IMR-90 (cell line): ENCODE measurements at places on chromosomes 5 and 9. TPM values are rescaled to one million over a fixed set of nuclear protein-coding genes. Genes with fewer than 3 reads are reported as not detected.

DNA sequence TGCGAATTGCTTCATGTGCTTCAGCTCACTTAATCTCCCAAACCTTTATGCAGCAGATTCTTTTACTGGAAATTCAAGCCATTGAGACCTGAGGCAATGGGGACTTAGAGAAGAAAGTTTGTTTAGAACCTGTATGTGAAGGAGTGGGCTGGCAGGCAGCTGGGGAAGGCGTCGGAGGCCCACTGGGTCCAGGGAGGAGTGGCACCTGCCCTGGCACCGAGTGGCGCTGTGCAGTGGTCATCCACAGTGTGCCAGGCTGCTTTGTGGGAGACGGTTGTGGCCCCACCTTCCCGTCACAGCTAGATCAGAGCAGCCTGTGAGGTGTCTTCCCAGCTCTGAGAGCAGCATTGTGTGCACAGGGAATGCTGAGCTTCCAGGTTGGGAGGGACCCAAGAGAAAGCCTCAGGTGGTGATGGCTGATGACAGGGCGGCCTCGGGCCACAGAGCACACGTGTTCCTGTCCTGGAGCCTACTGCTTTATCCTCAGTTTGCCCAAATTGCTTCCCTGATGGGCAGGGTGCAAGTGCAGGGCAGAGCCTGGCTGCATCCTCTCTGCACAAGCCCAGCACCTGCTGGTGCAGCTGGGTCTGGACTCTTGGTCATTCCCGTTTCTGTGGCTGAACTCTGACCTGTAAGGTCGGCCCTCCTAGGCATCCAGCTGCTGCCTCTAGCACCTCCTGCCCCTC lies 175.2 kb downstream of the CACNA1B start:
- no peaks in the 10 kb centered on the region for H3K36me3 ChIP-seq
- DNase-seq = no peak
- H3K27ac ChIP-seq = no peak overlapping the region
- no peak overlapping the region for H3K4me3 ChIP-seq
- no peaks in the 10 kb centered on the region for H3K27me3 ChIP-seq

DNA sequence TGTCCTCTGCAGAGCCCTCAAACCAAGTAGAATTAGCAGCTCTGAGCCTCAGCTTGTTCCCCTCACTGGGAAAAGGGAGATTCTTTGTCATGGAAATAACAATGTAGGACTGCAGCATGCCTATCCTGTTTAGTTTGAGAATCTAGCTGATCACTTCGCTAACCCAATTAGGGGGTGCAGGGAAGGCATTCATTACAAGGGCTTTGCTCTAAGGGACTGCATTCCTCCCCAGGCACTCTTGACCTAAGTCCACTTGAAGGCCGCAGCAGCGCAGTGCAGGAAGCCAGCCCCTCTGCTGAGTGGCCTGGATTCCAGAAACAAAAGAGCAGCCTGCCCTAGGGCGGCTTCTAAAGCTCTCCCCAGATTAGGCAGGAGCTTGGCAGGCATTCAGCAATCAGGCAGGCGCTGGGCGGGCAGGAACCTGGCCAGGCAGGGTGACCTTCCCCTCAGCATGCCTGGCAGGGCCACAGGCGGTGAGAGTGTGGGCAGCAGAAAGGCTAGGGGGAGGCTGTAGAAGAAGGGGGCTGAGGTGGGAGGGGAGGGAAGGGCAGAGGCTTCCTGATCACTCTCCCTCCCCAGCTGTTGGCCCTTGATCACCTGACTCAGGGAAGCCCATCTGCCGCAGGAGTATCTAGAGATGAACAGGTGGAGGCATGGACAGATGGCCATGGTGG lies 24.8 kb downstream of the CCNJL start:
- H3K36me3 ChIP-seq = no peaks in the 10 kb centered on the region
- peaks cover 9% of the 10 kb centered on the region; the same call in 1 of the 2 replicates for H3K4me1 ChIP-seq
- H3K27me3 ChIP-seq = no peaks in the 10 kb centered on the region
- no peak for DNase-seq
- no peak overlapping the region for H3K4me3 ChIP-seq
- no peak overlapping the region for H3K27ac ChIP-seq

GRCh38 chr9:113886466-113886865 lies 10.4 kb downstream of the ZNF618 start:
- DNase-seq = peak; percentile 23
- peaks cover 4% of the 10 kb centered on the region for H3K36me3 ChIP-seq

DNA sequence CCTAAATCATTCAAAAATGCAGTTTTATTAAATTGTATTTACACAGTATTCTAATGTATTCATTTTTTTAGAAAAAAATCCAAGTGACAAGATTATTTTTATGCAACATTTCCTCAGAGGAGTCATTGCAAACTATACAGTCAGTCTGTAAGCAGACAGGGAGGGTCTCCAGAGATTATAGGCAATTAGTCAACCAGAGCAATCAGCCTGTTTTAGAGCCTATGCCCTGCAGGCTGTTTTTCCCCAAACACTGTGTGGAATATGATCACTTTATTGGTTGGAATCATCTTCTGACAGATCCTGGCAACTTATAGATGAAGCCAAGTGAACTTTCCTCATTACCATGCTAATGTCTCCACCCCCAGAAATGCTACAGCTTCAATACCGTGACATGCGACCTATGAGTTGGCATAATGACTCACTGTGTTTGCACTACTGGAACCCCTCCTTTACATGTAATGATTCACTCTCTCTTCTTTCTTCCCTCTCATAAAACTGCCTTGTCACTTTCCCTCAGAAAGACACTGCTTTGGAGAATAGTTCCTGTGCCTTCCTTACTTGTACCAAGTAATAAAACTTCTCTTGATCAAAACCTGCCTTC lies 577.7 kb upstream of the FTMT start:
- no peak overlapping the region for H3K4me3 ChIP-seq
- H3K4me1 ChIP-seq = no peaks in the 10 kb centered on the region
- H3K36me3 ChIP-seq = no peaks in the 10 kb centered on the region

Gene IL9
- polyA plus RNA-seq = not detected in 2 replicates

GRCh38 chr5:16709691-16710433 lies 93.1 kb upstream of the RETREG1 start:
- no peaks in the 10 kb centered on the region for H3K27me3 ChIP-seq
- peaks cover 44% of the 10 kb centered on the region for H3K36me3 ChIP-seq
- H3K4me1 ChIP-seq = peaks cover 10% of the 10 kb centered on the region
- DNase-seq = peak; percentile 48
- no peak overlapping the region for H3K4me3 ChIP-seq
- H3K27ac ChIP-seq = no peak overlapping the region

DNA sequence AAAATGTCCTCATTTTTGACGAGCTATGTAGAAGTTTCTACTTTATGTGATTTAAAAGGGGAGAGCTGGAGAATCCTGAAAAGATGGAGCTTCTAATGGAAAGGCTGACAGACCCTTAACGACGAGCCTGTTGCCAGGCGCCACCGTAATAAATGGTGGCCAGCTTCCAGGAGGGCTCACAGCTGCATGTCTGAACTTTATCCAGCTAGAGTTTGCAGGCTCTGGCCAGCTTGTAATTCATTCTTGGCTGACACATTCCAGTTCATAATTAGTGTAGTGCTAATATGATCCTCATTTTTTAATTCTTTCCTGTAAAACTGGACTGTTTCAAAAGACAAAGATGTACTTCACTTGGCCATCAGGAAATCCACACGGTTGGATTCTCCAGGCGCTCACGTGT lies 246.7 kb downstream of the GAS1 start:
- no peak overlapping the region for H3K27ac ChIP-seq
- H3K4me1 ChIP-seq = peaks cover 7% of the 10 kb centered on the region
- peak; percentile 41 for DNase-seq
- no peak overlapping the region for H3K4me3 ChIP-seq

Gene REEP2
- 17.0 and 17.1 TPM in 2 replicates for polyA plus RNA-seq

DNA sequence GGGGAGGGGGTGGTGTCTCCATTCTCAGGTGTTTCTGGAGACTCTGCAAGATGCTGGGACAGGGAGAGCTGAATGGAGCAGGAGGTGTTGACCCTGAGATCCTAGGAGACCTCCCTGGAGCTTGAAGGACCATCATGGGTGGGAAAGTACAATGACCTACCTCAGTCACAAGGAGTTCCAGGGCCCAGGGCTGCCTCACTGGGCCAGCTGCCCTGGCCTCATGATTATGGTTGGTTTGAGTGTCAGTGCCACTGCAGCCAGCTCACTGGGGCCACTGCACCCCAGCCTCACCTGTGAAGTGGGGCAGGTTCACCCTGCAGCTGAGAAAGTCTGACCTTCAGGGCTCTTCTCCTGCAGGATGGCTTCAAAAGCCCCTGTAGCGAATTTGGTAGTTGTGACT lies 372.5 kb downstream of the IRX2 start:
- H3K4me1 ChIP-seq = no peaks in the 10 kb centered on the region
- H3K27ac ChIP-seq = no peak overlapping the region
- H3K27me3 ChIP-seq = no peaks in the 10 kb centered on the region
- no peaks in the 10 kb centered on the region for H3K36me3 ChIP-seq

Gene SLC36A3
- not detected in 2 replicates for polyA plus RNA-seq

DNA sequence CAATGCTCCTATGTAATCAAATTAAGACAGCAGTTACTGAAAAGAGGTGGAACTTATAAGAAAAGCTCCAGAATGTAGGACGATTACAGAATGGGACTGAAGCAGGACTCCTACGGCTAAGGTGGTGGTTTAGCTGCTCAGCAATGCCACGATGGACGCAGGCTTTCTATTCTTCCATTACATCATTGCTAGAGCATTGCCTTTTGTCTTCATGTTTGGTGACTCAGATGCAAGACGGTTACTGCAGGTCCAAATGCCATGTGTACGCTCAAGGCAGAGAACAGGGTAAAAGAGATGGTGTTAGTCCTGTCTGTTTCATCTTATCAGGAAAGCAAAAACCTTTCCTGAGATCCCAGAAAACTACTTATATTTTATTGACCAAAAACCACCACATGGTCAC lies 255.1 kb downstream of the ZSWIM6 start:
- H3K4me3 ChIP-seq = no peak overlapping the region
- no peaks in the 10 kb centered on the region for H3K4me1 ChIP-seq
- H3K27me3 ChIP-seq = peaks cover 21% of the 10 kb centered on the region
- H3K36me3 ChIP-seq = no peaks in the 10 kb centered on the region

Gene IFNA13
- not detected in 2 replicates for polyA plus RNA-seq

Gene FREM1
- polyA plus RNA-seq = not detected in 2 replicates

DNA sequence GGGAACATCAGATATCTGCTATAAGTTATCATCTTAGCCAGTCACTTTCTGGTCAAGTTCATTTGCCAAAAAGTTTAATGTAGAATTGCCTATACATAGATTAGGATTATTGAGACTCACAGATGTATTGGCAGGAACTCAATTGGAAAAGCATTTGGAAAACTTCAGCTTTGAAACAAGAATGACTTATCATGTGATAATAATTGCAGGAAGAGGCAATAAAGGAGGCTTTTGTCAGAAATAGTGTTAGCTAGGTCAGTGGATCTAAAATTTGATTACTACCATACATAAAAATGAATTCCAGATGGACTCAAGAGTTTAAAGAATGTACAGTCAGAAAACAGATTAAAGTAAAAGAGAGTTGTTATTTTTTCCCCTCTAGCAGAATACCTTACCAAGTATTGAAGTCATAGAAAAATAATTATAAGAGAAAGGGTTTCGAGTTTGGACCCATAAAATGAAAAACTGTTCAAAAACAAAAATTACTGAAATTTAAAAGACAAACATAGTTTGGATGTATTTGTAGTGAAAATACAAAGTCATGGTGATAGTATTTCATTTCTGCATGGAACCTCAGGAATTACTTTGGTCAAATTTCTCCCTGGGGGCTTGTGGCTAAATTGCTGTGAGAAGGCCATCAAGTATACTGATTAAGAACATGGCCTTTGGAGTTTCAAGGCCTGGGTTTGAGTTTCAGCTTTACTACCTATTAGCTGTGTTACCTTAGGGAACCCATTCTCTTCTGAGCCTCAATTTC lies 159.9 kb downstream of the TMEM38B start:
- no peaks in the 10 kb centered on the region for H3K36me3 ChIP-seq
- no peaks in the 10 kb centered on the region for H3K4me1 ChIP-seq
- no peaks in the 10 kb centered on the region for H3K27me3 ChIP-seq
- no peak overlapping the region for H3K4me3 ChIP-seq

DNA sequence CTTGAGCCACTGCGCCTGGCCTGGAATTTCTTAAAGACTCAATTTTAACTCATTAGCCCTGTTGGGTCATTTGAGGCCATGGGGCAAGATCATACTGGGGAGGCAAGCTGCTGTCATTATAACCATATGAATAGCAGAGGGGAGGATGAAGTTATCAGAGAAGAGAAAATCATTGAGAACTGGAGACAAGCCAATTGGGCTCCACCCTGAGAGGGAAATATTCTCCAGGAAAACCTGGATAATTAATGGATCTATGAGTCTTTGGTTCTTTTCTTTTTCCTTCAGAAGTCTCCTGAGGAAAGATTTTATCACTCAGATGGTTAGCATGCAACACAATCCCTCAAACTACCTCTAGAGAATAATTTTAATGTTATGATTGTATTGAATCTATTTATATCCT lies 569.6 kb upstream of the TUSC1 start:
- no peaks in the 10 kb centered on the region for H3K36me3 ChIP-seq
- no peaks in the 10 kb centered on the region for H3K27me3 ChIP-seq
- DNase-seq = no peak
- no peak overlapping the region for H3K27ac ChIP-seq

DNA sequence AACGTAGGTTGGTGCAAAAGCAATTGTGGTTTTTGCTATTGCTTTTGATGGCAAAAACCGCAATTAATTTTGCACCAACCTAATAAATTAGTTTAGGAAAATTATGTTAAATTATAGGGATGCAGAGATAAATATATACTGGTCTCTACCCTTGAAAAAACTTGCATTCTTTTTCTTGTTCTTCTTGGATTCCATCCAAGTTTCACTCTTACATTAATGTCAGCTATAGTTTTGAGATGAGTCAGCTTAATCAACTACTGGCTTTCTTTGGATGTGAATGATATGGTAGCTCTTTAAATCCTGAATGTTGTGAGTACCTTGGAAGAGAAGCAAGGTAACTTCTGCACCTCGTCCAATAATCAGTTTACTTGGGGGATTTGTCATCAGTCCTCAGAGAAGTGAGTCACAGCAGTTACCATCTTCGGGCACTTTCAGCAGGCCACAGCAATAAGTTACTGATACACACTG lies 549.0 kb upstream of the ZNF608 start:
- H3K27me3 ChIP-seq = no peaks in the 10 kb centered on the region
- H3K4me1 ChIP-seq = peaks cover 3% of the 10 kb centered on the region; the same call in 1 of the 2 replicates
- no peak overlapping the region for H3K27ac ChIP-seq
- H3K36me3 ChIP-seq = no peaks in the 10 kb centered on the region
- peak; percentile 52 for DNase-seq
- no peak overlapping the region for H3K4me3 ChIP-seq

Gene IL4
- polyA plus RNA-seq = not detected in 2 replicates

GRCh38 chr5:155046591-155046990 lies 33.0 kb downstream of the KIF4B start:
- no peaks in the 10 kb centered on the region for H3K36me3 ChIP-seq
- H3K27me3 ChIP-seq = no peaks in the 10 kb centered on the region; the same call in 1 of the 2 replicates
- no peak for DNase-seq
- no peaks in the 10 kb centered on the region for H3K4me1 ChIP-seq
- no peak overlapping the region for H3K4me3 ChIP-seq

Gene TRIM36
- polyA plus RNA-seq = 0.10 and 0.16 TPM in 2 replicates

DNA sequence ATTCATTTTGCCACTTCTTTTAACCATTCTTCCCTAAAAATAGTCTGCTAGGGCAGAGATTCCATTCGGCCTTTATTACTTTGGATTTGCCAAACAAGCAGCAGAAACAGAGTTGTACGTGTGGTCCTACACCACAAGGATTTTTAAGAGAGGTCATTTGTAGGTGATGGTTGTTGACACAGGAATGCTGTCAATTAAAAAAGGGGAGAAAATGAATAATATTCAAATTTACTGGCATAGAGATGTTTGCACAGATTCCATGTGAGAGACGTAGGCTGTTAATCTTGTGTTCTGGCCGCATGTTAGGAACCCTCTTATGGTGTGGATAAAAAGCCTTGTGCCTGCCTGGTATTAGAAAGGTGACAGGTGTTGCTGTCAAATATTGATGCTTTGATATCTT lies 34.9 kb downstream of the TRIO start:
- no peaks in the 10 kb centered on the region for H3K27me3 ChIP-seq
- peak overlapping the region; percentile 42; the same call in 1 of the 2 replicates for H3K27ac ChIP-seq
- peaks cover 48% of the 10 kb centered on the region for H3K4me1 ChIP-seq
- no peak for DNase-seq
- no peak overlapping the region for H3K4me3 ChIP-seq
